ENCODE measurements at places on chromosomes 4 and X.

DNA sequence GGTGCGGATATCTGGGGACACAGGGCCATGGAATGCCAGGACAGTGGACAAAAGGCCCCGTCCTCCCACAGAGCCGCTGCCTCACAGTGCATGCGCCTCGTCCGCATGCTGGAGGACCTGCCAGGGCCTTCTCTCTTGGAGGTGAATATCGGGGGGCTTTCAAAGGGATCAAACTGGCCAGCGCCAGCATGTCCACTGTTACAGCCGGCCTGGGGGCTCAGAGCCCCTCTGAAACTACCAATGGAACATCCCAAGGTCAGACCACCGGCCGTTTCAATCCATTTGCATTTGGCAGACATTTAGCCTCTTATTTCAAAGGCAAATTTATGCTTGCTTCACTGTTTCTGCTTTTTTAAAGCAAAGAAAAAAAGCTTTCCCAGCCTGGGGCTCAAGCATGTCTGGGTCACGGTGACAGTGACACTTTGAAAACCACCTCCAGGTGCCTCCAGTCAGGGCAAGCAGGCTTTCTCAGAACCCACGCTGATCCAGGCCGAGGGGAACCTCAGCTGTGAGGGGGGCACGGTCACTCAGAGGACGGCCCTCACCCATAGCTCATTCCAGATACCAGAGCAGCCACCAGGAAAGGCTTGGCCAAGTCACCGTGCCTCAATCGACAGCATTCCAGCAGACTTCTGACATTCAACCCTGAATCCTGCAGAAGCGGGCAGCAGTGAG lies 57.2 kb downstream of the PPP2R2C start:
- no peak for DNase-seq

GRCh38 chr4:177079327-177079726 lies 230.3 kb upstream of the NEIL3 start:
- no peak for DNase-seq

- peak; percentile 29 for DNase-seq
Measured at GRCh38 chrX:69070949-69071650, 94.2 kb downstream of the PJA1 start.

DNA sequence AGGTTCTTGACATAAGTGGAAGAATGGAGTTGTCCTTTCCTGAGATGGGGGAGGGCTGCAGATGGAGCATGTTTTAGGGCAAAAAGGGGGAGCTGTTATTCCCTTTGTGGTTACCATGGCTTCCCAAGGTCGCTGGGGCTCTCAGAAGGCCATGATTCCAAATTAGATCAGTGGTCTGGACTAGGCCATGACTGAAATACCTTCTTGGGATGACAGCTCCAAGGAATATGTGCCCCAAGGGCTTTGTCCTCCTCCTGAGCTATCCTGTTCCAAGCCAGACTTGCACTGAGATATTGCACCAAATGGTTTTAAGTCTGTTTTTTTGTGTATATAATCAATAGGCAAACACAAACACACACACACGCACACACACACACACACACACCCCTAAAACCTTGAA lies 3.0 kb upstream of the RBPJ start:
- no peak for DNase-seq

DNA sequence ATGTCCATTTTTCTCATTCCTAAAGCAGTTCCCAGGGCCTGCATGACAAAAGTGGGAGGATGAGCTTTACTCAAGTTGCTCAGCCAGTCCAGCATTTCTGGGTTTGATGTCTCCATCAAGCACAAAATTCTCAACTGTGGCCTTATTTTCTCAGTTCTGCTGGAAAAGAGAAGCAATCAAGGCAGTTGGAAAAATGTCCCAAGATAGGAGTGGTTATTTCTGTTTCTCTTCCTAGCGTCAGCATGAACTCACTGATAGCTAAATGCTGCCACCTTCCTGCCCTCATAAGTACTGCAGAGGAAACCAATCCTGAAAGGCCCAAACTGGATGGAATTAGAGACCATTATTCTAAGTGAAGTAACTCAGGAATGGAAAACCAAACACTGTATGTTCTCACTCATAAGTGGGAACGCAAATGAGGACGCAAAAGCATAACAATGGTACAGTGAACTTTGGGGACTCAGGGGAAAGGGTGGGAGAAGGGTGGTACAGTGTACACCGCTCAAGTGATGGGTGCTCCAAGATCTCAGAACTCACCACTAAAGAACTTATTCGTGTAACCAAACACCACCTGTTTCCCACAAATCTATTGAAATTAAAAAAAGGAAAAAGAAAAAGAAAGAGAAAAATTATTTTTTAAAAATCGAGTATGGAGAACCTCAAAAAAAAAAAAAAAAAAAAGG lies 29.6 kb downstream of the ADH7 start:
- DNase-seq = peak; percentile 84

DNA sequence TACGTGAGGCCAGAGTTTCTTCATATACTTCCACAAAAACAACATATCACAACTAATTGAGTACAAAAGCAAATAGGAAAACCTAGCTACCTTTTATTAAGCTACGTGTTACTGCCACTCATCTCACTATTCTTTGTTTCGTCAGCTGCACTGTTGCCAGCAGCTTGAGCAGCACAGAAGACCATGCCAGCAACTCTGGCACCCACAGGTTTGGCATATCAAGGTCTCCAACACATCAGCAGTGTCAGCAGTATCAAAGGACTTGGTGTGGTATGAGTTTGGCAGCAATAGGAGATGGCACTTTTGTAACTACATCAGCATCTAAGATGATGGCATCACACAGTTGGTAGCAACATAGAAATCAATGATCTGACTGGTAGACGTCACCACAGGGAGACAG lies 30.7 kb downstream of the CDKL2 start:
- no peak for DNase-seq

DNA sequence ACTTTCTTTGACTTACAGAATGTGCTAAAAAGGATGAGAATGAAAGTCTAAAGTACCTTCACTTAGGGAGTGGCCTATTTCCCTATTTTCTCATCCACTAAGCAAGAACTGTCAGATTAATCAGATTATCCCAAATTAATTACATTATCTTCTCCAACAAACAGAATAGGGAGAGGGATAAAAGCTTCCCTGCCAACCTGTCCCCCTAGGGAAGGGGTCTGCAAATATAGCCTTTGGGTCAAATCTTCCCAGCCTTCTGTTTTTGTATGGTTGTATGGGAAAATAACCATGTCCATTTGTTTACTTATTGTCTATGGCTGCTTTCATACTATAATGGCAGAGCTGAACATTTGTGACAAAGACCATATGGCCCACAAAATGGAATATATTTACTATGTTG lies 57.1 kb upstream of the USP38 start:
- DNase-seq = no peak

DNA sequence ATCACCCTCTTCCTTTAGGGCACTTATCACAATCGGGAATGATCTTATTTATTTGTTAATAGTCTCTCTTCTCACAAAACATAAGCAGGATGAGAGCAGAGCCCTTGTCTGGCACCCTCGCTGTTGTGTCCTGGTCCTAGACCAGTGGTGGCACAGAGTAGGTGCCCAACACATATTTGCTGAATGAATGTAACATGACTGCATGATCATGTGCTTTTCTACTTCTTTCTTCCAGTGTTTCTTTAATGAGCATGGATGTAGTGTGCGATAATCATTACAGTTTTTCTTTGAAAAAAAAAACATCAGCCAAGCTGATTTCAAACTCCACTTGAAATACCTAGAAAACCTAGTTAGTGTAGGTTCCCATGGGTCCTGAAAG lies 164.1 kb downstream of the CHIC2 start:
- no peak for DNase-seq

DNA sequence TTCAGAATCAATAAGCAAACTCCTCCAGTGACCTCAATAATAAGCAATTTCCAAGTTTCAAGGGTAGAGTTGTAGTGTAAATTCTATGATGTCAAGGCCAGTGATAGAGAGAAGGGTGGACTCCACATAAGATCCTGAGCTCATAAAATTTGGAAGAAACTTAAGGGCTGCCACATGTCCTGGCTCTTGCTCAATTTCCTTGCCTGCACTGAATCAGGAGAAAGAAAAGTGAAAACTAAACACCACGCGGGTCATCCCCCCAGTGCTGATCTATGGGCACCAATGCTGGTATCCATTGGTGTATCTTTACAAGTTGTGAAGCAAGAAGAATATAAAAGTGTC lies 392.0 kb upstream of the INTU start:
- DNase-seq = no peak

DNA sequence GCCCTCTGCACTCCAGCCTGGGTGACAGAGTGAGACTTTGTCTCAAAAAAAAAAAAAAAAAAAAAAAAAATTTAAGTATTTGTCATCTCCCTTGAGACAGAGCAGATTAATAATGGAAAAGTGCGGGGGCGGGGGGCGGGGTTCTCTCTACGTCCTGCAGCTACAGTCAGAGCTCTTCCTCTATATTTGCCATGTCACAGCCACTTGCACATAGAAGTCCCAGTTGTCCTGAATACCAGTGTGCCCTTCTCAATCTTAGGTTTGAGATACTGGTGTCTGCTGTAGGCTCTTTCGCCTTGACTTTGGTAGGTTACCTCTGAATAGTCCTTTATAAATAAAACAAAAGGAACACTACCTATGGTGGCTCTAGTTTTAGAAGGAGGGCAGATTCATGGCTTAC lies 237.8 kb upstream of the PGRMC2 start:
- DNase-seq = no peak

- DNase-seq = no peak
Measured at GRCh38 chr4:54744487-54744886, 86.7 kb downstream of the KIT start.

GRCh38 chrX:17024886-17025285 lies 78.4 kb downstream of the REPS2 start:
- DNase-seq = peak; percentile 8

- no peak for DNase-seq
Measured at GRCh38 chrX:15299941-15300851, 15.2 kb downstream of the ASB11 start.

DNA sequence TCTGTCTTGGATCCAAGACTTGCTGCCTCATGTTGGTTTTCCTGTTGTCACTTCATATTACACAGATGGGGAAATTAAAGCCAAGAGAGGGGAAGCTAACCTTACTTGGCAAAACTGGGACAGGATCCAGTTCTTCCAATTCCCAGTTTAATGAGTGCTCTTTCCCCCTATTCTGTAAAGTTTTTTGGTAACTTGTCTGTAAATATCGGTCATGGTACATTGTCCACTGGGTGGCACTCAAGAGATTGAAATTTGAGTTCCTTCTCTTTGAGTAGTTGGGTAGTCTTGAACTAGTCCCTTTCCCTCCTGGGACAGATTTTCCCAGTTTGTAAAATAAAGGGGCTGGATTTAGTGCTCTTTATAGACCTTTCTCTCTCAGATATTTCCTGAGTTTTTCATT lies 12.4 kb upstream of the EOLA2 start:
- peak; percentile 27 for DNase-seq

- DNase-seq = no peak
Measured at GRCh38 chr4:41579526-41579925, 41.6 kb downstream of the LIMCH1 start.

GRCh38 chr4:7803371-7803770 lies 136.3 kb downstream of the AFAP1 start:
- no peak for DNase-seq

GRCh38 chrX:11421805-11422524 lies 128.8 kb downstream of the AMELX start:
- no peak for DNase-seq

GRCh38 chr4:53039741-53040458 lies 177.8 kb downstream of the RASL11B start:
- no peak for DNase-seq

DNA sequence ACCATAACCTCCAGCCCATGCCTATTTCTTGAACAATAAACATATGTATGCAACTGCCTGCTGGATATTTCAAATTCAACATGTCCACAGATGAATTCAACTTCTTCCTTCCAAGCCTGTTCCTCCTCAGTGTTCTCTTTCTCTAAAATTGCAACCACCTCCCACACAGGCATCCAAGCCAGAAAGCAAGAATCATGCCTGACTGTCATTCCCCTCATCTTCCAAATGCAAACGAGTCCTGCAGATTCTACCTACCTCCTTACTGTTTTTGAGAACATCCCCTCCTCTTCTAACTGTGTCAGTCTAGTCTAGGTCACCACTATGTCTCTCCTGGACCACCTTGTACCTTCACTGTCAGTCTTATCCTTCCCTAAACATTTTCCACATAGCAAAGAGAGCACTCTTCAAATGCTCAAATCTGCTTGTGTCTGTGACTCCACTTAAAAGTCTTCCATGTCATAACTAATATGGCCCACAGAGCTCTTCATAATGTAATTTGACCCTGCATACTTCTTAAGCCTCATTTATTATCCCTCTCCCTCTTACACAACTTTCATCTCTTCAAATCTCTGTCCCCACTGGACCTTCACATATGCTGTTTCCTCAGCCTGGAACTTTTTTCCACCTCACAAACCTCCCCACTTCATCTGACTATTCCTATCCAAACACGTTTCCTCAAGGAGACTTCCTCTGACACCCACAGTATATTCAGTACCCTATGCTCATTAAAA lies 25.7 kb downstream of the MAPK10 start:
- DNase-seq = no peak

- DNase-seq = no peak
Measured at GRCh38 chr4:1271686-1272085, 18.0 kb upstream of the MAEA start.

DNA sequence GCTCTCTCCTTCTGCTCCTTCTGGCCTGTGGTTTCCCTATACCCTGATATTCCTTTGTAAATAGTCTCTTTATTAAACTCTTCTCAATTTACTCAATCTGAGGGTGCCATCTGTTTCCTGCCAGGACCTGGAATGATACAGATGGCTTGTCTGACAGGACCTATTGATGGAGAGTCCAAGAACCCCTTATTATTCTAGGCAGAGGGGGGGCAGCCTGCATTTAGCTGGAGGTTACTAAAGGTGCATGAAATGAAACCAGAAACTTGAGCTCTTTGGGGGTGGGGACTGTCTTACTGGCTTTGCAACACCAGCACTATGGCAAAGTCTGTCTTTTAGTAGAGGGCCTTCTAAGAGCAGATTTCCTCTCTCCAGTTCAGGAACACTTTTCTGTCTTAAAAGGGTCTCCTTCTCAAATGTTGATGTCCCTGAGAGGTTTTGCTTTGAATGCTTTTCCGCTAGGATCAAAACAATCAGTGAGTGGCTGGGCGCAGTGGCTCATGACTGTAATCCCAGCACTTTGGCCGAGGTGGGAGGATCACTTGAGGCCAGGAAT lies 162.5 kb upstream of the MED14 start:
- no peak for DNase-seq

- DNase-seq = no peak
Measured at GRCh38 chr4:81162752-81163458, 52.1 kb downstream of the PRKG2 start.

DNA sequence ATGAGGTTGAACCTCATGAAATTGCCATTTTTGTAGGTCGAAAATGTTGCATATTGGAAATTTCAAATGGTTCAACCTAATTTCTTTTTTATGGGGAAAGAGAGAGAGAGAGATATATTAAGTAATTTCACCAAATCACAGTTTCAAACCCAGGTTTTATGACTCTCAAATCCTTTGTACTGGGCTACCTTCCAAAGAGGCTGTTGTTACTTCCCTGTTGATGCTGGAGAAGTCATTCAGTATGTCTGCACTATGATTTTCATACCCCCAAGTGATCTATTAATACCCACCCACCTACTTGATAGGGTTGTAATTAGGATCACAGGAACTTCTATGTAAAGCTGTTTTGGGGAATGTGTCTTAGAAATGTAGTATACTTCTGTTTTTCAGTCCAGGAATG lies 109.9 kb downstream of the ZNF330 start:
- DNase-seq = no peak
